ENCODE measurements at places on chromosomes 3 and 15.

DNA sequence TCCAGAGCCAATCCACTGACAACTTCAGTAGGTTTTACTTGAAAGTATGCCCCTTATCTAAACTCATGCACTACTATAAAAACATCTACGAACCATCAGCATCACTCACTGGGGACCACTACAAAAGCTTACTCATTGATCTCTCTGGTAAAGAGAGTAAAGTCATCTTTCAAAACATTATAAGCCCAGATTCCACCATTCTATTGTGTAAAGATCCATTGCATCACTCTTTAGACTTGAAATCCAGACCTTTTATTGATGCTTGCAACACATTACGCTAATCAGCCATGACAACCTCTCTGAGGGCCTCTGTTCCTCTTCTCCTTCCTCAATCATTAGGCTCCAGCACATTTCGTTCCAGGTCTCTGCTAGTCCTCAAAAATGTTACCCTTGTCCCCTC is 248.9 kb upstream of the WNT5A start:
- no peak for DNase-seq

- DNase-seq = no peak
Measured at GRCh38 chr3:178255315-178255714, 280.9 kb upstream of the KCNMB2 start.

DNA sequence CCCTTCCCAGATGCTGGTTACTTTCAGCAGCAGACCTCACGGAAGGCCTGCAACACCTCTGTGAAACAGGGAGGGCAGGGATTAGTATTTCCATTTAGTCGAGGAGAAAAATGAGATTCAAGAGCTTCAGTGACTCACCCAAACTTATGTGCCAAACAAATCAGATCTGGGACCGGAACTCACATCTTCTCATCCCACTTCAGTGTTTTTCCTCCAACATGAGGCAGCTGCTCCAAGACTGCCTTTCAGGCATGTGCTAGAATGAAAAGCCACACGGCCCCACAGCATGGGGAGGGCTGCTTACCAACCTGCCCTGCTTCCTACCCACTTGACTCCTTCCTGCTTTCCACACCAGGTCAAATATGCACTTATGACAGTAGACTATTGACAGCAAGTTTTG is 129.4 kb upstream of the SLC24A5 start:
- no peak for DNase-seq

GRCh38 chr3:51343918-51344687 is 41.0 kb upstream of the MANF start:
- peak; percentile 44 for DNase-seq

DNA sequence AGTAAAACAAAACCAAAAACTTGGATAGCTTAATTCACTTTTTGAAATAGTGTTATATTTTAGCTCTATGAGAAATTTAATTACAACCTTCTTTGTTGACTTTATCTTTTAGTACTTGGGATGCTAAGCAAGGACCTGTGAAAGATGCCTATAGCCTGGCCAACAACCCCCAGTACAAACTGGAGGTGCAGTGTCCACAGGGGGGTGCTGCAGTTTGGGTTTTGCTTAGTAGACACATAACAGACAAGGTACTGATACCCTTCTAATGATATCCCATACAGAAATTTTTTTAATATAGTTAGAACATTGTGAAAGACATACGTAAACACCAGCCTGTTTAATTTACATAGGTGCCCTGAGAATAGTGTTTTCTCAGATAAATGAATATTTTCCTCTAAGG is 35.3 kb downstream of the CAPN7 start:
- peak; percentile 32 for DNase-seq

DNA sequence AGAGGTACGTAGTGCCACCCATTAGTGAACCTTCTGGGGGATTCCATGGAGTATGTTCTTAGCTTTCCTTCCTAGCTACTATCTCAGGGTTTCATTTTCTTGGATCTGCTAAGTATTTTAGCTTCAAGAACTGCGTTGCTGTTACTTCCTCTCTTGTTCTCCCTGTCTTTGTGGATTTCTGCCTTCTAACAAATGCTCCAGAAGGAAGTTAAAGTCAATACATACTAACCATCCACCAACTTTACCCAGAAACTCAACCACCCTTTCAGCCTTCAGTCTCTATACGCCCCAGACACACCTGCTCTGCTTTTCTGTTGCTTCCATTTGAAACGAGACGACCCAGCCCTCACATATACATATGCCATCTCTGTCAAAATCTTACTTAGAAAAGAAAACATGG is 2.4 kb upstream of the KLF13 start:
- DNase-seq = no peak

DNA sequence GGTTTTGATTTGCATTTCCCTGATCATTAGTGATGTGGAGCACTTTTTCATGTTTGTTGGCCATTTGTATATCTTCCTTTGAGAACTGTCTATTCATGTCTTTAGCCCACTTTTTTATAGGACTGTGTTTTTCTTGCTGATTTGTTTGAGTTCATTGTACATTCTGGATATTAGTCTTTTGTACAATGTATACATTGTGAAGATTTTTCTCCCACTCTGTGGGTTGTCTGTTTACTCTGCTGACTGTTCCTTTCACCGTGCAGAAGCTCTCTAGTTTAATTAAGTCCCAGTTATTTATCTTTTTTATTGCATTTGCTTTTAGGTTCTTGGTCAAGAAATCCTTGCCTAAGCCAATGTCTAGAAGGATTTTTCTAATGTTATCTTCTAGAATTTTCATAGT is 91.1 kb upstream of the ATP11B start:
- no peak for DNase-seq

DNA sequence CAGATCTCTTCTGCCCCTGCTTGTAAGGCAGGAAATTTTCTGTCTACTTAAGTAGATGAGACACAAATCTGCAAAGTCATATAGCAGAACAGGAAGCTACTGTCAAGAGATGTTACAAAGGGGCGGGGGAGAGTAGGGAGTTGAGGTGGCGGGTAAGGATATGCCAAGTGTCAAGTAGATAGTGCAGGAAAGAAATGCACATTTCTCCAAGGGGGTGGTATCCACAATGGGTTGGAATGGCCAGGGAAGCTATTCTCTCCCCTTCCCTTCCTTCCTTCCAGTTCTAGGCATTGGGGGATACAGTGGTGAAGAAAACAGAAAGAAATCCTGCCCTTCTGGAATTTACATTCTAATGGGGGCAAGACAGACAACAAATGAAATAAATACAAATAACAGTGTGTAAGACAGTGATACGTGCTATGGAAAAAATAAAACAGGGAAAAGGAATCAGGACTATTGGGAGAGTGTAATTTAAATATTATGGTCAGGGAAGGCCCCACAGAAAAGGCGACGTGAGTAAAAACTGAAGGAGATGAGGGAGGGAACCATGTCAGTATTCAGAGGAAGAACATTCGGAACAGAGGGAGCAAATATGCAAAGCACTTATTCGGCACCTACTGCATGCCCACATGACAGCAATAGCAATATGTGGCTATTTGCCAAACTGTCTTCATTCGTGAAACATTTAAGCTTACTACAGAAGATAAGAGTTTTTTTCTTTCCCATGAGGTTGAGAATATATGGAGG is 42.8 kb upstream of the RNU6-1 start:
- no peak for DNase-seq

DNA sequence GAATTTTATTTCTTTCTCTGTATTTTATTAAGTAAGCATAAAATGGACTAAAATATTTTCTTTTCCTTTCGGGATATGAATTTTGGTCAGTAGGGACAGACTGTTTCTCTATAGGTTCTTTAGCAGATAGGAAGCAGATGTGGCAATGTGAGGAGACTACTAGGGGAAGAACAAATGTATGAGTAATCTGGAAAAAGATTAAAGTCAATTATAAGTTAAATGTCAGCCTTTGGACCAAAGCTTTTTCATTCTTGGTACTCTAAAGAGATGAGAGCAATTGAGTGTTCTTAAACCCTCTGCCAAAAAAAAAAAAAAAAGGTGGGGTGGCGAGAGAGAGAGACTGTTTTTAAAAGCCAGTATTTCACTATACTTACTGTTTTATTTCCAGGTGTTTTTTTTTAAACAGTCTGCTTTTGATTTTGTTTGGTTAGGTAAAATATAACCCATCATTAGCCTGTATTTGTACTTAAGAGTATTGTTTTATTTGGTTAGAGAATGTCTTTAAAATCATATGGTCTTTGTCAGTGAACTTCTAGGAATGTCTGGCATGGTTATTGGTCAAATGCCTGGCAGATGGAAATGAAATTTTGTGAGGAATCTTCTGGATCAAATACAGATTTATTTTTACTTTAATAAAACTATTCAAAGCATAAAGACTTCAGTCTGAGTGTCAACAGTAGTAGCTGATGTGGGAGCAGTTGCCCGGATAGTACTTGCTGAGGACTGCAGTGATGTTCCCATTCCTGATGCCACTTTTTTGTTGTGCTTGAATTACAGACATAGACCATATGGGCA is 63.8 kb downstream of the LRRC49 start:
- DNase-seq = no peak

- no peak for DNase-seq
Measured at GRCh38 chr3:53763353-53763752, 82.9 kb downstream of the CHDH start.

DNA sequence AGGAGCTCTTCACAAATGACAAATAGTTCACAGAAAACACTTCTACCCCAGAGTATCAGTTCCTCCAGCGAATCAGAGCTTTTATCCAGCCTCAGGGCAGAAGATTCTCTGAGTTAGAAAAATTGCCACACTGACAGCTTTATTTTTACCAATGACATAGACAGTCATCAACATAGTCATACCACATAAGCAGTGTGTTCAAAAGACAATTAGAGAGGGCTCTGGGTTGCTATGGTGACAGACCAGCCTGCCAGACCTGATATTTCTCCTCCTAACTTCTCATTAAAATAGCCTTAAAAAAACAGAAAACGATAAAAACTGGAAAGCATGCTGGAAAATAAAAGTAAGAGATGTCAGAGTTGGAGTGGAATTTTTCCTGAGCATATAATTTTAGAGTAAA is 45.9 kb upstream of the COL6A5 start:
- DNase-seq = no peak

DNA sequence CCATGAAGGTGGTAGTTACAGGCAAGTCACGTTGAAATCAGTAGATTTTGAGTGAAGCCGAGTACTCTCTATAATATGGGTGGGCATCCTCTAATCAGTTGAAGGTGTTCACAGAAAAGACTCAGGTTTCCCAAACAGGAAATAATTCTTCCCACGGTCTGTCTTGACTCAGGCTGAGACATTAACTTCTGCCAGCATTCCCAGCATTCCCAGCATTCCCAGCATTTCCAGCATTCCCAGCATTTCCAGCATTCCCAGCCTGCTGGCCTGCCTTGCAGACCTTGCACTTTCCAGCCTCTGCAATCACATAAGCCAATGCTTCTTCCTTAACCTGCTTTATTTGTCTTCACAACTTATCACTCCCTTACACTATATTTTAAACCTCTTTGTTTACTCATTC is 542.3 kb upstream of the ROBO2 start:
- DNase-seq = no peak

DNA sequence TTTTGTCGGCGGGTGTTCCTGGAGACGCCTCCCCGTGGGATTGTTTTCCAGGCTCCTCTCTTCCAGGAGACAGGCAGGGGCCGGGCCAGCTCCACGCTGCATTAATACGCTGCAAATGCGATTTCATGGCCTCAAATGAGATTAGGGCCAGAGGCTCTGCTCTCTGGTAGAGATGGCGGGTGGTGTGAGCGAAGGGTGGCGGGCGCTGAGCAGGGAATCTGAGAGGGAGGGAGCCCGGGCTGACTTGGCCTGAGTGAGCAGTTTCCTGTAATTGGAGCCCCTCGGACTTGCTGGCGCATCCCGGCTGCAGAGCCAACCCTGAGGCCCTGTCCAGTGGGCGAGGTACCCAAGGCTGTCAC is 7.4 kb upstream of the CCDC33 start:
- peak; percentile 83 for DNase-seq

DNA sequence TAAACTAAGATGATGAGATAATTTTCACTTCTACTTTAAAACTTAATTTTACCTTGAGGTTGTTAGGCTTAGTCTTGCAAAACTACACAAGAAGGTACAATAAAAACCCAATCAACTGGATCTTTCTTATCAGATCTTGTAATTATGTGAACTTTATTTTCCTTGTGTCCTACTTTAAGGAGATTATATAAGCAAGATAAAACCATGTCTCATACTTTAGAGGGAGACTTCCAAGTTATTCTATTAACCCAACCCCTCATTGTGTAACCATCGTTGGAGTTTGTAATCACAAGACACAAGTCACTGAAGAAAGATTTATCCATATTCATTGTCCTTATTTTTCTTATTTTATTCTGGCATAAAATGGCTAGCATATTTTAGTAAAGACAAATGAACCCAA is 165.6 kb downstream of the SERPINI1 start:
- no peak for DNase-seq

DNA sequence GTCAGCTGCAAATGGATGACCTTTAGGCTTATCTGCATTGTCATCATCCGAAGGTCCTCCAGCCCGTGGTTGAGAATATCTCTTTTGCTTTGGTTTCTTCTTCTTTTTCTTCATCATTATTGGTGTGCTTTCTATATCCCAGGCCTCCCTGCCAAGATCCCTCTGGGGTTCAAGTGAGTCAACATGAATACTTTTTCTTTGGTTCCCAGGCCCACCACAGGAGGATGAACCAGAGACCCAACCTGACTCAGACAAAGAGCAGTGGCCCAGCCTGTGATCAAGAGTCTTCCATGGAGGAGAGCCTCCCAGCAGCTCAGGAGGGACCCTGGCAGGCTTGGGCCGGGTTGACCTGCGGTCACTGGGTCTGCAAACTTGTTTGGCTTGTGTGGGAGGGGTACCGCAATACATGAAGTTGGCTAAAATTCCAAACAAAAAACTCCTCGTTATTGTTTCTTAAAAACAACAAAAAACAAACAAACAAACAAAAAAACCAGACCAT is 104.2 kb downstream of the MAP4 start:
- DNase-seq = no peak

DNA sequence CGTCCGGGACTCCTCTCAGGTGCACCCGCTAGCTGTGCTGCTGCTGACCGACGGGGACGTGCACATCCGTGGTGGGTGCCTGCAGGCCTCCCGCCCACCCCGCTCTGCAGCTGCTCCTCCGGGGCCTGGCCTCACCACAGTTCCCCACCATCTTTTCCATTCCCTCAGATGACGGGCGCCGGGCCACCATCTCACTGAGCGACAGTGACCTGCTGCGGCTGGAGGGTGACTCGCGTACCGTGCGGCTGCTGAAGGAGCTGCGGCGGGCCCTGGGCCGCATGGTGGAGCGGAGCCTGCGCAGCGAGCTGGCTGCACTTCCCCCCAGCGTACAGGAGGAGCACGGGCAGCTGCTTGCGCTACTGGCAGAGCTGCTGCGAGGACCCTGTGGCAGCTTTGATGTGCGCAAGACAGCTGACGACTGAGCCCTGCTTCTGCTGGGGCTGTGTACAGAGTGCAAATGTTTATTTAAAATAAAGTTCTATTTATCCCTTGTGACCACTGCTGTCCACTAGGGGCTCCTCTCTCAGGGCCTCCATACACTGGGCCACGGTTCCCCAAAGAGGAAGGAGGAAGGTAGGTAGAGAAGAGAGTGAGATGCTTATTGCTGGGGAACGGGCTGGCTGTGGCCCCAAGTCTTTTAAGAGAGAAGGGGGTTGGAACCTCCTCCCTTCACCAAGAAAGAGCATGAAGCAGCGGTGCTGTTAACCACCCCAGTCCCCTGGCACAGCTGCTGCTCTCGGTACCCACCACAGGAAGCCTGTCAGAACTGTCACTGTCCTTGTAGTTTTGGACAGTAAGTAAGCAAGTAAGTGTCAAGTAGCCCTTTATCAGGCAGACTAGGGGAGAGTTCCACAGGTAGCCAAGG is 47.0 kb downstream of the DHX30 start:
- no peak for DNase-seq

GRCh38 chr15:32879980-32880379 is 162.2 kb downstream of the GREM1 start:
- no peak for DNase-seq
